ENCODE measurements at places on chromosomes 6 and 20. TPM values are rescaled to one million over a fixed set of nuclear protein-coding genes. Genes with fewer than 3 reads are reported as not detected.

DNA sequence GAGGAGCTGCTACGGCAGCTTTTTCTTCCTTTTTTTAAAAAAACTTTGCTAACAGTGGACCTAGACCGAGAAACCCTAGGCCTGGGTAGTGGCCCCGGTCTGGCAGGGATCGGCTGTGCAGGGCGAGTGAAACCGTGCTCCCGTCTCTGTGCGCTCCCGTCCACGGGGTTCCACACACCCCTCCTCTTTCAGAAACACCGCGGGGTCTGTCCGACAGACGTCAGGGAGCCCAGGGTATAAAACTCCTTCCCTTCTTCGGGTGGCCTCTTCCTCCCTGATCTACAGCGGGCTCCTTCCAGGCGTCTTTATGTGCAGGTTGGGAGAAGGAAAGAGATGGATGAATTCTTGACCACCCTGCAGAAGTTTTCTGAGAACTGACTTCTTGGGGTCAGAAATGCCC, 27.1 kb upstream of the SMOC2 start:
- DNase-seq: no peak

GRCh38 chr6:17865798-17866725, 121.4 kb downstream of the KIF13A start:
- DNase-seq: peak; percentile 57

The FOXA2 gene
- polyA plus RNA-seq: not detected

- no peak for DNase-seq
These were observed 200.3 kb upstream of the KCNG1 start for GRCh38 chr20:51223183-51223720.

GRCh38 chr6:101830501-101831031, 437.1 kb downstream of the GRIK2 start:
- DNase-seq: no peak

The BMP2 gene
- polyA plus RNA-seq: 2.6 TPM

- no peak for DNase-seq
These were observed 194.6 kb downstream of the CDH26 start for GRCh38 chr20:60152792-60153191.

GRCh38 chr6:15994814-15995459, 133.9 kb upstream of the MYLIP start:
- DNase-seq: no peak

GRCh38 chr20:53099856-53100255, 127.7 kb downstream of the TSHZ2 start:
- DNase-seq: no peak

The SALL4 gene
- 0.52 TPM for polyA plus RNA-seq

DNA sequence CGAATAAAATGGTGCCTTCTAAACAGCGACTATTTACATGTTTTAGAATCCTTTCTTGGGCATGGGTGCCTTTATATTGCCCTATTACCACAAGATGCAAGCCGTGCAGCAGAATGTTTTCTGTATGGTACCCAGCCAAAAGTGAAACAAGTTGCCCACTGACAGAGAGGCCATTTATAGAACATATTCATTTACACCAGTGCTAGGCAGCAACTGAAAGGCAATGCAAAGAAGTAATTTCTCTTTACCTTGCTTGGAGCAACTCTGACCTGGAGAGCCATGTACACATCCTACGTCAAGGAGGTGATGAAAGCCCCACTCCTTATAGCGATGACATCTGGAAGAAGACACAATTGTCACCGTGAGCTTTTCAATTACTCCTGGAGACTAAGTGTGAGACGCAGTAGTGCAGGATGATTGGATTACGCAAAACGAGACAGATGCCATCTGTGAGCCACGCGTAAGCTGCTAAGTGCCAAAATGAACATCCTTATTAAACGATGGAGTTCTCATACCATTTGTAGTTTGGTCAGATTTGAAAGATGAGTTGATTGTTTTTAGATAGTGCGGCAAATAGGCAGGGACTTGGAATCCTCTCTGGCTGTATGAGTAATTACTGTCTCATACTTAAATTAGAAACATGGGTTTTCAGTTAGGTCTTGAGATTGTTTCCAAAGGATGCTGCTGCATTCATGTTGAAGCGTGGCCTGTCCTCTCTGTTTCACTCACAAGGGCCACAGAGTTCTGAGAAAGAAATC, at the start of gene TMEM244:
TMEM244 (minus strand) TSS at position 408 of the 758 bp plus-strand sequence; CDS start at position 281, 127 bp downstream.
- no peak for DNase-seq

The MAS1 gene
- 0.29 TPM for polyA plus RNA-seq

DNA sequence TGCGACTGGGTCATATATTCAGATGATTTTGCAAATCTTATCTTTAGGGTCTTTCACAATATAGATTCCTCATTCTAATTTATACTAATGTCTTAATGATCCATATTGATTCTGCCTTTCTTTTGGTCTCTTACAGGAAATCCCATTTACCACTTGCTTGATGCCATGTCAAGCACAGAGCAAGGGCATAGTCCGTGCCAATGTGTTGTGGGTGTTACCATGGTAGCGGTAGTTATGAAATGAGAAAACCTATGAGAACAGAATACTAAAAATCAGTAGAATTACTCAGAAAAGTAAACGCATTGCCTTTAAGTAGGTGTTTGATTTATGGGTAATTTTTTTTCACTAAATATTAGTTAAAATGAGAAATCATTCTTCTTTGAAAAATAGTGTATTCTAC, 153.9 kb upstream of the RAB32 start:
- DNase-seq: no peak

- DNase-seq: peak; percentile 85
These were observed 18.2 kb upstream of the OCSTAMP start for GRCh38 chr20:46568570-46569129.

The VSX1 gene
- not detected for polyA plus RNA-seq

- DNase-seq: no peak
These were observed 49.8 kb upstream of the NEDD9 start for GRCh38 chr6:11282245-11282644.

The SGK2 gene
- 0.41 TPM for polyA plus RNA-seq

DNA sequence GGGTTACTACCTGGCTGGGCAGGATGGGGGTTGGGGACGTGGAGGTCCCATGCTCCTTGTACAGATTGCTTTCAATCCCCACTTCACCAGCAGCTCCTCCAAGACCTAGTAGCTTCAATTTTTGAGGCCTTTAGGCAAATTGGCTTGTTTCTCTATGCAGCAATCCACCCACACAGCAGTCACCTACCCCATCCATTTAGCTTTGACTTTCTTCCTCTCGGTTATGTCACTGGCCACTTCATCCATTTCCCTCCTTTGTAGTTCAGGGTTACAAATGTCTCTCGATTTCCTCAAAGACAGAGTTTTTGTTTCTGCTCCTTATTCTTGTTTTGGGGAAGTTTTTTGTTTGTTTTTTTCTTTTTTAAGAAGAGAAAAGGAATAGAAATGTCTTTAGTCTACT, 33.4 kb upstream of the RSPO4 start:
- no peak for DNase-seq

DNA sequence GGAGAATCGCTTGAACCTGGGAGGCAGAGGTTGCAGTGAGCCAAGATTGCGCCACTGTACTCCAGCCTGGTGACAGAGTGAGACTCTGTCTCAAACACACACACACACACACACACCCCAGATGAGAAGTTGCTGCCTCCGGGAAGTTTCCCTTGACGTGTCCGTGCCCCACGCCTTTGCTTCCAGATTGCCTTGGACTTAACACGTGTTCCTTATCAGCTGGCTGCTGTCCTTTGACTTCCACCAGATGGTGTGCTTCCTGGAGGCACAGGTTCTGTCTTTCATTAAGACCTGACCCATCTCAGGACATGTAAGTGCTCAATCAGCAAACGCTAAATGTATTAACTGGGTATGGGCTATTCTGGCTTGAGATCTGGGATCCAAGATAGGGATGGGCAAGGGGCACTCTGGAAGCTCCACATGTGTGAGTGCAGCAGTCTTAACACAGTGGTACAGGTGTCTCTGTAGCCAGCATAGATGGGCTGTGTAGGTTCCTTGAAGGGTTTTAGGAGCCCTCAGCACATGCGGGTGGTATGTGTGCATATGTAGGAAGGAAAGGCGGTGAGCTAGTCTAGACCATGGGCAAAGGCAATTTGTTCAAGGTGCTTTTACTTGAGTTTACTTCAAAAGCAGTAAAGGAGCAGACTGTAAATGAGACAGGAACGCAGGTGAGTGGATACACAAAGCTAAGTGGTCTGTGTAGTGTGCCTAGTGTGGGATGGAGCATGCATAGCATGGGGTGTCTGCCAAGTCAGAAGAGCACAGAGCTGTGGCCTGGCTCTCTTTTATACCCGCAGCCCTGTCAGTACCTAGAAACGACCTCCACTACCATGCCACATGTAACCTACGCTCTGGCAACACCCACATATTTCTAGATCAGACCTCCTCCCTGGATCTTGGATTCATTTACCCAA, 11.6 kb downstream of the PIGT start:
- no peak for DNase-seq

The VNN1 gene
- polyA plus RNA-seq: 0.43 TPM

GRCh38 chr20:31593221-31594001, 11.7 kb upstream of the ID1 start:
- DNase-seq: peak; percentile 60

- no peak for DNase-seq
These were observed 17.0 kb downstream of the SERPINB9 start for GRCh38 chr6:2885967-2886735.
